SK-N-DZ (cell line): ENCODE measurements at places on chromosomes 12 and 14.
A peak's percentile ranks its signal among the peaks of the same experiment; 100 is the strongest.

DNA sequence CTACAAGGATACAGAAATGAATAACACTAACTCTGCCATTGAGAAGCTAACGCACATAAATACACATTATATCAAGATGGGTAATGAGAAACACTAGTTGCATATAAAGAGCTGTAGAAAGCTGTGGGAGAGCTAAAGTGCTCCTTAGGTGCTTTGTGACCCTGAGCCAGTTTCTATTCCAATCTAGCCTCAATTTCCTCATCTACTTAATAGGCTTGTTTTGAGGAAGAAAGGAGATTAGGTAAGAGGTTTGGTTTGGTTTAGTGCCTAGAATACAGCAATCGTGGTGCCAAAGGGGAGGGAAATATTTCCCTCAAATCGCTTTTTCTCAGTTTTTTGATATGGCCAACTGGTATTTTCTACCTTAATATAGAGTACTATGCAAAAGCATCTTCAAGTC is 994 bp downstream of the SRP54 start:
- no peak for DNase-seq

- DNase-seq: peak; percentile 40
These were observed 53.0 kb downstream of the SSH1 start for GRCh38 chr12:108804271-108804953.

- no peak for DNase-seq
These were observed 7.7 kb downstream of the CLSTN3 start for GRCh38 chr12:7137908-7138307.

- no peak for DNase-seq
These were observed 398.4 kb downstream of the RPS29 start for GRCh38 chr14:49187799-49188198.

DNA sequence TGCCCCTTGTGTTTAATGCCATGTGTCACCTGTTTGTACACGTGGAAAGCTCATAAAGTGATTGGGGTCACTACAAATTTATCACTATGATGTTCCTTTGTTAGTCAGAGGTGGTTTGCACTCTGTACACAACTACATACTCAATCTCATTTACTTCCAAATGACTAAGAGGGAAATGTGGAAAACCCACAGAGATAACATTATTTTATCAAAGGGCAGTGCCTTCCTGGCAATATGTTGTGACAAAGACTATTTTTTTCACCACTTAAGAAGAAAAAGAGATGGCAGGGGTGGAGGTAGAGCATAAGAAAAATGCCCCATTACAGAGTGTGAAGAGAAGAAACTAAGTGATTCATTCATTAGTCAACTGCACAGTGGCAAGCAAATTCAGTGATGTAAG is 1064.1 kb upstream of the FLRT2 start:
- DNase-seq: no peak

DNA sequence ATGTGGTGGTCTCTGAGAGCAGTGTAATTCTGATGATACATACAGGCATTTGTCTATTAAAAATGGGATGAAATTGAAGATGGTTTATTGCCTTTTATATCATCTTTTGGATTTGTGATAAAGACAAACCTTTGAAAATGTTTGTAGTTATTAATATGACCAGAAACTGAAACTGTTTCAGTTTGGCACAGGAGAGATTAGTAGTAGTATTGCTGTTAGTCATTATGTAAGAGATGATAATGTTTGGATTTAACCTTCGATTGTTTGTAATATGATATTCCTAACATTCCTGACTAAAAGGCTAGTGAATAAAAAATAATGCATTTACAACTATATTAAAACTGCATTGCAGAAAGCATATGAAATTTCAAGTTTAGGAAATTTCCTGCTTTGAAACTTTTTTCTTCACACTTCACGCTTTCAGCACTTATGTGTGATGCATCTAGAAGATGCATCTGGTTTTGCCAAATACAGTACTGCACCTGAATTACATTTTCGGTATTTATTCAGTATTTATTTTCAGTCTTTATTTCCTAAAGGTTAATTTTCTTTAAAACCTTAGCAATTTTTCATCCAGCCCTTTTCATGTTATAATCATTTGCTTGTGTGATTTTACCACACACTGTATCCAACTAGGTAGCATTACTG is 25.5 kb downstream of the ADIPOR2 start:
- no peak for DNase-seq

DNA sequence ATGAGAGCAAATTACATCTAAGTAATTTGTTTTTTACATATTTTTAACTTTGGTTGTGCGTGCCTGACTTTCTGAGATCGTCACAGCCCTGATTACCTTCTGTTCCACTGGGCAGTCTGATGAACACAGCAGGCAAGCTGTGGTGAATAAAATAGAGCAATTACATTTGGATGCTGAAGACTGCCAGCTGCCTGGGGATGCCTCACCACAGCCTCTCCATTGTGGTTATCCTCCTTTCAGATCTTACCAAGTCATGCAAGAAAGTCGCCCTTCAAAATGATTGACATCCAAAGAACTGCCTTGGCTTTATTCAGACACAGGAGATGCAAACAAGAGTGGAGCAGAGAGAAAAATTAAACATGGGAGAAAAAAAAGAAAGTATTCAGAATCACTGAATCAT is 456.6 kb upstream of the TMPO start:
- no peak for DNase-seq

GRCh38 chr14:21352587-21352986 is 31.2 kb downstream of the SUPT16H start:
- no peak for DNase-seq

DNA sequence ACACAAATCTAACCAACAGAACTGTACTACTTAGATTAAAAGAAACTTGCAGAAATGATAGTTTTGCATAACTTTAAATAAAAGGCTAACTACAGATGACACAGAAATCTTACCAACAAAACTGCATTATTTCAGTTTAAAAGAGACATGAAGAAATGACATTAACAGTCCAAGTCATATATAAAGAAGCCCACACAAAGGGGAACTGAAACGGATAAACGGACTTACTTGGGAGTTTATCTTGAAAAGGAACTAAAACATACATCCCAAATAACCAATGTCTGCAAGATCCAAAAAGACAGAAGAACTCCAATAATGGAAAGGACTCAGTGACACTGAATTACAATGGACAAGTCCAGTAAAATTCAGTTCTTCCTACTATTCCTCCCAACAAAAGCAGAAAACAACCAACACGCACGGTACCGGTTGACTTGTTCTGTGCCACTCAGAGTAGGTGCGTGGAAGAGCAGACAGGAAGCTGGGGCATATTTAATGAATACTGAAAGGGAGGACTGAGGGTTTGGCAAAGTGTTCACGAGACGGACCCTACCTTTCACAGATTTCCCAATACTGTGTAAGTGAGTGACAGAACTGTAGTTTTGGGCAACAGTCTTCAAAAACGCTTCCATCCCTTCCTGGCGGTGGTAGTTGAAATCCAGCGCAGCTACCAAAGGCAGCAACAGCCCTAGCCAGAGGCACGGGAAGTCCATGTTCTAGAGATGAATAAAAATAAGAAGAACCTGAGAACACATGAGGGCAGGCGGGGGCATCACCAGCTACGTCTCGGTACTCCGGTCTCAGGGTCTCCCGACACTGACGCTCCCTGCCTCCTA is 627 bp downstream of the CPM start:
- no peak for DNase-seq

- DNase-seq: peak; percentile 74
These were observed 7.9 kb downstream of the SETD1B start for GRCh38 chr12:121811434-121812319.

- no peak for DNase-seq
These were observed 169.2 kb upstream of the SOX5 start for GRCh38 chr12:24118668-24119067.

DNA sequence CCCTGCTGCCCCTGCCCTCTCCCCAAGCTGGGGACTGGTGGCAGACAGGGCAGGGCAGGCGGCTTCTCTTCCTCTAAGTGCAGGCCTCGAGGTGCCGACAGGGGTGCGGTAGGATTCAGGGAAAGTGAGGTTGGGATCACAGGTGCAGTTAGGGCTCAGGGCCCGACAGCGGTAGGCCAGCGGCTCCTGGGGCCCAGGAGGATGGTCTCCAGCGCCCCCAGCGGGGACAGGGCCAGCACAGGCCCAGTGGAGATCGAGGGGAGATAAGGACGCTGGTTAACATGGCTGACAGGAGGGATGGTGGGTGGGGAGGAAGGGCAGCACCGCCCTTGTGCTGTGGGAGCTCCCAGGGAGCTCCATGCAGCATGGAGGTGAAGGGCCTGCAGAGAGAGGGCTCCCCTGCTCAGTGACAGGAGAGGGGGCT is 935 bp upstream of the CRIP1 start:
- peak; percentile 85 for DNase-seq

DNA sequence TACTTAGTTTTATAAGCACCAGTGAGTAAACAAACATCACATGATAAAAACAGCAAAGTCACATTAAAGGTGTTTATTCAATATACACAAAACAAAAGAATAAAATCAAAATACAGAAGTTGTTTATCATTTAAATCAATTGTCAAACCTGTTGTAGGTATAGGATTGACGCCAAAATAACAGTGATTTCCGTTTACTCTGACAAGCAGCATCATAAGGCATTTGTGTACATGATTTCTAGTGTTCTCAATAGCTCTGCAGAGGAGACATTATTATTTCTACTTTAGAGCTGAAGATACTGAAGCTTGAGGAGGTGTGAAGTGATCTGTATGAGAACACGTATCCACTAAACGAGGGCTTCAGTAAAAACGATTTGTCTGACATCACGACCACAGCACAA is 171.9 kb downstream of the CCDC59 start:
- no peak for DNase-seq

GRCh38 chr12:123482876-123483275 is 24.9 kb downstream of the SNRNP35 start:
- DNase-seq: no peak

DNA sequence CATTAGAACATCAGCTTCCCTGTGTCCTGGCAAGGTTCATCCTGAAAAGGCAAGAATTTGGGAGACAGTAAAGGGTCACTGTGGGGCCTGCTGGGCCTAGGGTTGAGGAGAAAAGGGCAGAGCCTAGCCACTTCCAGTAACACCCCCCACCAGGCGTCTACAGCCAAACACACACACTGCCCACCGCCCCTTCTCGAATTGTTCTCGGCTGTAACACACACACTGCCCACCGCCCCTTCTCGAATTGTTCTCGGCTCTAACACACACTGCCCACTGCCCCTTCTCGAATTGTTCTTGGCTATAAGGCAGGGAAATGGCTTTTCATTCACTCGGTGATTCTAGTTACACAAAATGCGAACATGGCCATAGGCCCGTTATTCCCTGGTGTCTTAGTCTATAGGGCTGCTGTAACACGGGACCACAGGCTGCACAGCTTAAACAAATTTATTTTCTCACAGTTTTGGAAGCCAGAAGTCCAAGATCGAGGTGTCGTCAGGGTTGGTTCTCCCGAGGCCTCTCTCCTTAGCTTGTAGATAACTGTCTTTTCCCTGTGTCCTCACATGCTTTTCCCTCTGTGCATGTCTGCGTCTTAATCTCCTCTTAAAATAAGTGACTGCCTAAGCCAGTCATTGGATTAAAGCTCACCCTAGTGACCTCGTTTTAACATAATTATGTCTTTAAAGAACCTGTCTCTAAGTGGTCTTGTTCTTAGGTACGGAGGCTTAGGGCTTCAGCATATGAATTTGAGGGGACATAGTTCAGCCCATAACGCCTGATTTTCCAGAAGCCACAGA is 171.0 kb downstream of the ADGRD1 start:
- DNase-seq: peak; percentile 77

DNA sequence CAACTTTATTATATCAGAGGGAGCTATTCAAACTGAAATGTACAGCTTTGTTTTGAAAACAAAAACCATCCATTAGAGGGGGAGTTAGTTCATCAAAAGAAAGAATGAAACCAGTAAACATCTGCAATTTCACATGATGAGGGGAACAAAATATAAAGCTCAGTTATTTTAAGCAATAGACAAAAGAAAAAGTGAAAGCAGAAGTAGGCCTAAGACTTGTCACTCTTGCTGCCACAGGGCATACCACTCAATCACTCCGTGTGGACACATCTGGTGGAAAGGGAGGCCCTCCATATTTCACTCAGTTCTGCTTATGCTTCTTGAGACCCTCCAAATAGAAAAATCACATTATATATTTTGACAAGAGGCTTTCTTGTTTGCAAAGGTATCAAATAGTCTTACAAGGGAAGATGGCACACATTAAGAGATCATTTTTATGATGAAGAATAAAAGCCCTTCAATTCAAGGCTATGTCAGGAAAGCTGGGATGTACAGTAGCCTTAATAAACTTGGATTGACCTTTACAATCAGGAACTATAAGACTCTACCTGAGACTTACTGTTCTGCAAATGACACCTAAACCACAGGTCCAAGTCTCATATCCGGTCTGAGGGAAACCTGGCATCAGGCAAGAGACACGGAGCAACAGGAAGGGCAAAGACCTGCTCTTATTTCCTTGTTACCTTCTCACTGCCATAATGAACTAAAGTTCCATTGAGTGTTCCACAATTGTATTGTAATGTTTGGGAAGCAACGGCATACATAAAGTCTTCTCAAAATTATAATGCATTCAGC is 222.5 kb upstream of the GRIP1 start:
- no peak for DNase-seq

- no peak for DNase-seq
These were observed 60.7 kb downstream of the POLR3B start for GRCh38 chr12:106417926-106418910.
